Tibial nerve (tissue), 4 donors: ENCODE measurements at places on chromosomes 5 and 9.

GRCh38 chr9:92133949-92134604, 18.9 kb upstream of the SPTLC1 start:
- H3K27me3 ChIP-seq = no peaks in the 10 kb centered on the region
- H3K36me3 ChIP-seq = no peaks in the 10 kb centered on the region
- no peaks in the 10 kb centered on the region for H3K4me1 ChIP-seq
- no peak overlapping the region for H3K27ac ChIP-seq
- no peak overlapping the region for H3K4me3 ChIP-seq
- DNase-seq = peak; percentile 76

GRCh38 chr5:155872629-155873220, 454.2 kb upstream of the SGCD start:
- no peak overlapping the region for H3K4me3 ChIP-seq
- H3K4me1 ChIP-seq = no peaks in the 10 kb centered on the region
- H3K27me3 ChIP-seq = no peaks in the 10 kb centered on the region
- no peak for DNase-seq
- H3K36me3 ChIP-seq = no peaks in the 10 kb centered on the region

DNA sequence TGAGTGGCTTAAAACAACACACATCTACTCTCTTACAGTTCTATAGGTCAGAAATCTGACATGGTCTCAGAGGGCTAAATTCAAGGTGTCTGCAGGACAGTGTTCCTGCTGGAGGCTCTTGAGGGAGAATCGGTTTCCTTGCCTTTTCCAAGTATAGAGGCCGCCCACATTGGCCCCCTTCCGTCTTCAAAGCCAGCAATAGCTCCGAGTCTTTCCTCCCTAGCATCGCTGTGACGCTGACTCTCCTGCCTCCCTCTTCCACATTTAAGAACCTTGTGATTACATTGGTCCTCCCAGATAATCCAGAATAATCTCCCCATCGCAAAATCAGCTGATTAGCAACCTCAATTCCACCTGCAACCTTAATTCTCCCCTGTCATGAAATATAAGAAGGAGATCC, 81.3 kb upstream of the IER5L start:
- H3K27ac ChIP-seq = no peak overlapping the region
- no peak for DNase-seq
- no peak overlapping the region for H3K4me3 ChIP-seq
- peaks cover 27% of the 10 kb centered on the region for H3K4me1 ChIP-seq
- no peaks in the 10 kb centered on the region for H3K36me3 ChIP-seq

- peaks cover 92% of the 10 kb centered on the region for H3K36me3 ChIP-seq
- no peak for DNase-seq
- no peak overlapping the region for H3K4me3 ChIP-seq
- no peaks in the 10 kb centered on the region for H3K4me1 ChIP-seq
- H3K27ac ChIP-seq = no peak overlapping the region
- no peaks in the 10 kb centered on the region for H3K27me3 ChIP-seq
Measured at GRCh38 chr5:65588694-65589093, 25.6 kb downstream of the PPWD1 start.

GRCh38 chr9:119137479-119137878, 231.8 kb downstream of the BRINP1 start:
- no peaks in the 10 kb centered on the region for H3K27me3 ChIP-seq
- no peaks in the 10 kb centered on the region for H3K4me1 ChIP-seq
- H3K27ac ChIP-seq = no peak overlapping the region
- no peaks in the 10 kb centered on the region for H3K36me3 ChIP-seq
